ENCODE measurements at places on chromosomes 1 and 21.

- DNase-seq: no peak
These were observed 74.5 kb downstream of the ENAH start for GRCh38 chr1:225578251-225578977.

DNA sequence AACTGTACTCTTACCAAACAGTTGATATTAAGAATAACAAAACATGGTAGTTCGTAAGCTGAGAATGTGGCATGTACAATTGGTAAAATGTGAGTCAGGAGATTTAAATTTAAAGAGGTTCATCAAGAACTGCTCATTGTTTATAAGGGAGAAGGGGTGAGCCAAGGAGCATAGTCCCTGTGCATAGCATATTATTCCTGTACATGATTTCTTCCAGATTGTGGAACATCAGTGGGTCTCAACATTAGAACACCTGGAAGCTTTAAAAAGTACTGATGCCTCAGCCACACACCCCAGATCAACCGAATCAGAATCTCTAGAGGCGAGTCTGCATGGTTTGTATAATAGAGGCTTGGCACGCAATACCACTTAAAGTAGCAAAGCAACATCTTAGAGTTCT is 56.1 kb downstream of the KCTD3 start:
- no peak for DNase-seq

DNA sequence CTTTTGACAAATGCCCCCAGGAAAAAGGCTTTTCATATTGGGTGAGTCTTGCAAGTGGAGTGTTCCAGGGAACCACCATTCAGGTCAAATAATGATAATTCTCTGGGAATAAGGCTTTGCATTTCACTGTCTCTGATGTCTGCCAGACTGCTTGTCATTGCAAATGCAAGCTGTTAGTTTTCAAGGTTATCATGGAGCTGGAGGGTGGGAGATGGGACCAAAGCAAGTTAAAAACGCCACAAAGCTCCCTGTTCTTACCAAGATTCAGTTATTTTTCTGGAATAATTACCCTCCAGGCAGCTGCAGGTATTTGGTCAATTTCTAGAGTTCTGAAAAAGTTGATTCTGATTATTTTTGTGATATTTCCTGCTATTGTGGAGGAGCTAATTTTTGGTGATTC is 210.1 kb downstream of the GPR52 start:
- DNase-seq: no peak

- DNase-seq: no peak
These were observed 49.2 kb upstream of the SARS1 start for GRCh38 chr1:109164538-109164937.
